Activated T-cell treated with anti-CD3 and anti-CD28 coated beads, Interleukin-2, amount 50 U/mL, for 72 hours (primary cell): ENCODE measurements at places on chromosomes 4 and X. TPM values are rescaled to one million over a fixed set of nuclear protein-coding genes. Genes with fewer than 3 reads are reported as not detected.

DNA sequence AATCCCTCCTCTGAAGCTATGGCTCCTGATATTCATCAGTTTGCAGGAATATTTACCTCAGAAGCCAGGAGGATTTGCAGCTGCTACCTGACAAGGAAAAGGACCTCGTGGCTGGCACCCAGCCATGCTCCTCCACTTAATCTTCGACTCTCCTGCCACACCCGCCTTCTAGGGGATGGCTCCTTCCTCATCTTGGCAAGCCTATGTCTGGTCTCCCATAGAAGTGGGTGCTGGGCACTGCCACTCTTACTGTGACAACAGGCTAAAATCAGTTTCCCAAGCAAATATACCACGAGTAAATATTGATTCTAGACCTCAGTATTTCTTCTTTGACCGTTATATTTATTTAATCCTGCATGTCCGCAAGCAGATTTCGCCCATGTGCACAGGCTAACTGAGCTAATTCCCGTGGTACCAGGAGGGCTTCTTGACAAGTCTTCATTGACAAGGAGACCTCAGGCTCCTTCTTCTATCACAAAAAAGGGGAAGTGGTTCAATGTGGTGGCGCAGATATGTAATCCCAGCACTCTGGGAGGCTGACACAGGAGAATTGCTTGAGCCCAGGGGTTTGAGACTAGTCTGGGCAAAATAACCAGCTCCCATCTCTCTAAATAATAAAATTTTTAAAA lies 52.6 kb upstream of the DCTD start:
- DNase-seq: no peak

NPFFR2 gene
- not detected for total RNA-seq

CTBP1 gene
- 190 TPM for total RNA-seq

HMGB3 gene
- 22.8 TPM for total RNA-seq

DNA sequence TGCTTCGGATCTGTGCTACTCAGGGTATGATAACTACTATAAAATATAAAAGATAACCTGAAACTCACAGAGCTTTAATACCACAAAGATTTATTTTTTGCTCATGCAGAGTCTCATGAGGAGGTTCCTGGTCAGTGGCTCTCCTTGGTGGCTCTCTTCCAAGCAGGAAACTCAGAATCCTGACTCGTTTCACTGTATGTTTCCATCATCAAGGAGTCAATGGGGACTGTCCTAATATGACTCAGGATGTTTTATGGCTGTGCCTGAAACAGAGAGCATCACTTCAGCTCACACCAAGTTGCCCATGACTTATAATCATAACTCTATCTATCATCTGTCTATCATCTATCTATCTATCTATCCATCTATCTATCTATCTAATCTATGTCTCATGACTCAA lies 620.8 kb upstream of the NR3C2 start:
- no peak for DNase-seq

RTL9 gene
- 0.07 TPM for total RNA-seq

DNA sequence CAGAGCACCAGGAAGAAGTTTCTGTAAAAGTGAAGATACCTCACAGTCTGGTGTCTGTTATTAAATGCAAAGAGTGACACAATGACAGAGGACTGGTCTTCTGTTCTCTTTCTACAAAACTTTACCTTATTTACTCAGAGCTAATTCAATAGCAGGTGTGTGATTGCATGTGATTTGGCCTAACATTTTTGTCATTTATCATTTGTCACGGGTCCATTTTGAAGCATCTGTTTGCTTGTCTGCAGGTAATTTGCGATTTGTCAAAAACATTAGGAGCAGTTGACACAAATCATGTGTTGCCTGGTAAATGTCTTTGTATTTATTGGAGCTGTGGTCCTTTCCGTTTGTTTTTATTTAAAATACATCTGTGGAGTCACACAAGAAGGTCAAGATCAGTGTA lies 1232.4 kb downstream of the STIM2 start:
- DNase-seq: no peak

PCDH10 gene
- not detected for total RNA-seq

DNA sequence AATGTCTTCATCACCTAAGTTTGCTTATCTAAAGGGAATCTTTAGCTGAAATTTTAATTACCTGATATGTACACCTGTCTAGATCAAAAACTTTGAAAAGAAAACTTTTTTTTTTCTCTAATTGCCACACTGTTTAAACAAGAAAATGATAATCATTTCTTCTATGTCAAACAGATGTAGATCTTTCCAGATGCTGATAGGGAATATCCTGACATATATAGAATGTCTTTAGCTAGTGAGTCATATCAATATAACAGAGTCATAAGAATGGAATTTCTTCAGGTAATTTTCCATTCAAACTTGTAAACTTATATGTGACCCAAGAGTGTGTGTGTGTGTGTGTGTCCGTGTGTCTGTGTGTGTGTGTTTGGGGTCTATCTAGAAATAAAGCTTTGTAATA lies 271.9 kb downstream of the GPM6A start:
- no peak for DNase-seq

GRCh38 chr4:112889199-112889598 lies 160.3 kb upstream of the ANK2 start:
- DNase-seq: no peak

- DNase-seq: peak; percentile 56
Measured at GRCh38 chr4:83109480-83110222, 4.9 kb downstream of the PLAC8 start.

GRCh38 chr4:78179196-78179595 lies 122.1 kb downstream of the FRAS1 start:
- no peak for DNase-seq

- no peak for DNase-seq
Measured at GRCh38 chr4:89347363-89348025, 39.9 kb upstream of the GPRIN3 start.

- no peak for DNase-seq
Measured at GRCh38 chrX:108704839-108705238, 31.5 kb downstream of the IRS4 start.

TAF1 gene
- 51.5 TPM for total RNA-seq

- DNase-seq: no peak
Measured at GRCh38 chrX:40127052-40127451, 29.3 kb upstream of the BCOR start.

RNF150 gene
- total RNA-seq: 0.10 TPM

- no peak for DNase-seq
Measured at GRCh38 chr4:17528551-17529165, 13.7 kb downstream of the CLRN2 start.

SMR3B gene
- not detected for total RNA-seq

SHROOM3 gene
- 0.09 TPM for total RNA-seq

GRCh38 chrX:149274516-149275105 lies 230.5 kb downstream of the IDS start:
- DNase-seq: no peak

DNA sequence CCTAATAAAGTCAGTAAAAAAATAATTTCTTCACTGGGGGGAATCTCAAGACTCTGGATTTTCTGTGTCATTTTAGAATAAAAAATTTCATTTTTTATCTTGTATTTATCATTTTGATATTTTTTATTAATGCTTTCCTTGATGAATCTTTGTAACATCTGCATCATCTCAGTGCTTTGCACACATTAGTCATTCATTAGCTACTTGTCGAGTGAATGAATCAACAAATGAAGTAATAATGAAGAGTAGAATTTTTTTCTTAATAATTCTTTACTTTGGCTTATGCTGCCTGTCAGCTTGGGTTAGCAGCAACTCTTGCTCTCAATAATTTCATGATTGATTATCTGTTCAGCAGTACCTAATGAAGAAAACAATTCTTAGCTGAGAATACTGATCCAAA lies 530.8 kb downstream of the GRXCR1 start:
- no peak for DNase-seq

MAGEA12 gene
- not detected for total RNA-seq

DNA sequence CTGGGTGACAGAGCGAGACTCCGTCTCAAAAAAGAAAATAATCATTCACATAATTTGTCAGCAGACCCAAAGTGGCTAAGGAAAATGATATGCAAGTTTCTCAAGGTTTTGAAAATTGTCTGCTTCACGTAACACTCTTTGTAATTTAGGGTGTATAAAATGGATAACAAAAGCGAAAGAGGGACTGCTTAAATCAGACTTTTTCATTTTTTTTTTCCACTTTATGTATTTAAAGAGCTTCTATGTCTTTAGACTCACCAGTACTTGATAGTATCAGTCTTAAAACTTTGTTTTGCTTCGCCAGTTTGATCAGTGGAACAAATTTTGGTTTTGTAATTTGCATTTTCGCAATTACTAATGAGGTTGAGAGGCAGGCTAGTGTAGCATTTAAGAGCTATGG lies 34.6 kb downstream of the USP9X start:
- DNase-seq: no peak

BCAP31 gene
- 91.5 TPM for total RNA-seq

DNA sequence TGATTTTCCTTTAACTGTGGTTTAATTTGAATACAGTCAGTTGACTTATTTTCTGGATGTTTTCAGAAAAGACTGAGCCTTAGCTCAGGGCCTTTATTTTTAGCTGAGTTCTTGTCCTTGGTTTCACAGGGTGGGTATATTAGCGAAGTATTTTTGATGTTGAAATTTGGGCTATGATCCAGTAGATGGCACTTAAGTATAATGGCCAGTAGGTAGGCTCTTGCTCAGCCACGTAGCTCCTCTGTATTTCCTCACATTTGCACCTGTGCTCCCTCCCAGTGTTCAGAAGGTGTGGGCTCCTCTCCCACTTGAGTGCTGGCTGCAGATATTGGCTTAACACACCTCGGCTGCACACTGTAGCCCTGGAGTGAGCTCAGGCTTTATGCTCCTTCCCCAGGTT lies 549.9 kb upstream of the AMOT start:
- DNase-seq: no peak

DNA sequence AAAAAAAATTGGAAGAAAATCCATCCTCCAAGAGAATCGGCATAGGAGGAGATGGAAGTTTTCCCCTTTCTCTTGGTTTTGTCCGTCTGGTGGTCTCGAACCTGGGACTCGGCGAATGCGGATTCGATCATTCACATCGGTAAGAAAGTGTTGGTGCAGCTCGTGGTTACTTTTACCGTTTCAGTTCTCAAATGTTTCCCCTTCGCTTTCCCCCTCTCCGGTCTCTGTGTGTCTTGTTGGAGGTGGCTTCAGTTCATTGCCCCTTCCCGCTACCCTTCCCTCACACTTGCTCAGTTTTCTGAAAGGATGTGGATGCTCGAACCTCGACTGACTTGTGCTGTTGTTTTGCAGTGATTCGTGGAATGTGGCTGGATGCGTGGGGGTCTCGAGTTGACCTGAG lies 840 bp downstream of the GRID2 start:
- no peak for DNase-seq

TMPRSS11E gene
- total RNA-seq: not detected

SAP30 gene
- total RNA-seq: 18.1 TPM

GRCh38 chr4:128449251-128449650 lies 161.6 kb upstream of the PGRMC2 start:
- DNase-seq: no peak

GRCh38 chr4:37471093-37471492 lies 215.1 kb downstream of the RELL1 start:
- no peak for DNase-seq

SPOCK3 gene
- total RNA-seq: not detected

DNA sequence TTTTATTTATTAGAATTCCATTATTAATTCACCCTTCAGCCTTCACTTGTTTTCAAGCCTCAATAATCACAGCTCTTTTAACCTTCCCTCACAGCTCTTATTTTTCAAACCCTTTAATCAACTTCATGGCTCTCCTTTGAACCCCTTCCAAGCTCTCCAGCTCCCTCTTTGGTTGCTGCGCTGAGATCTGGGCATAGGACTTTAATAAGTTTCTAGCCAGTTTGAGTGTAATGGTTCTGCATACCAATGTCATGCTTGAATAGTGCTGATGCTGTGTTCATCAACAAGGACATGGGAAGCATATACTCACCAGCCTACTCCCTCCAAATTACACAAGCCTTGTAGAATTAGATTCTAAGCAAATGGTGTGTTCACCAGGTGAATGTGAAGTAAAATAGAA lies 3.5 kb upstream of the RNF212 start:
- DNase-seq: no peak

AKAP14 gene
- not detected for total RNA-seq

- no peak for DNase-seq
Measured at GRCh38 chr4:87521757-87522374, 7.3 kb downstream of the SPARCL1 start.

SLC10A6 gene
- total RNA-seq: 0.26 TPM

GRCh38 chr4:8407756-8408155 lies 32.8 kb downstream of the ACOX3 start:
- DNase-seq: no peak

FHDC1 gene
- total RNA-seq: 0.10 TPM

GRCh38 chr4:11914406-11914805 lies 485.7 kb upstream of the HS3ST1 start:
- DNase-seq: no peak

BTC gene
- not detected for total RNA-seq

- peak; percentile 70 for DNase-seq
Measured at GRCh38 chr4:7719354-7720174, 220.1 kb downstream of the AFAP1 start.

GRCh38 chr4:109229028-109229427 lies 73.4 kb downstream of the COL25A1 start:
- no peak for DNase-seq

GRCh38 chr4:24686866-24687692 lies 102.7 kb upstream of the DHX15 start:
- peak; percentile 35 for DNase-seq

F11 gene
- total RNA-seq: not detected

DNA sequence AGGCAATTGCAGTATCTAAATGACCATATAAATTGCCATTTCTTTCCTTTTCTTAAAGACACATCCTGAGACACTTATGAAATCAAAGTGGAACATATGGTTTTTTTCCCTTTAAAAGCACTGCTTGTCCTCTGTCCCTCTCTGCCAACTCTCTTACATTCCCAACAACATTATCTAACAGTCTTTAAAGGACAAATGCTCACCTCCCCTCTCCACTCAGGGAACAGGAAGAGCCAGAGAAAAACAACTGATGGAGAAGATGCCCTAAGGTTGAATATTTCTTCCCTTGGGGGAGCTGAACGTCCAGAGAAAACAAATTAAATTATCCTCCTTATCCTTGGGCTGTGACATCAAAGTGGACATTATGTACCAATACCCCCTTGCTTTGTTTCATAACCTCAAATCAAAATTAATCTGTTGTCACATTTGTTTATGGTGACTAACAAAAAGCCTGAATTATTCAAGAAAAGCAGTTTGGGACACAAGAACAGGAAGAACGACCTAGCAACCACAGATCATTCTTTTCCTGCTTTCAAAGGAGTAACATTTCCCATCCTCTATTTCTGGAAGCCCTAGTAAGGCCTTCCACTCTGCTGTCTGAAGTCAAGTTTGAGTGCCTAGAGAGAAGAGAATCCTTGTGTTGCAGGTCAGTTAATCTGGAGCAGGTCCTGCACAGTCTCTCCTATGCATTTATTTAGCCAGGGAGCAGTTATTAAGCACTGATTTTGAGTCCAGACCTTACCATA lies 52.6 kb upstream of the PAGE1 start:
- no peak for DNase-seq

DNA sequence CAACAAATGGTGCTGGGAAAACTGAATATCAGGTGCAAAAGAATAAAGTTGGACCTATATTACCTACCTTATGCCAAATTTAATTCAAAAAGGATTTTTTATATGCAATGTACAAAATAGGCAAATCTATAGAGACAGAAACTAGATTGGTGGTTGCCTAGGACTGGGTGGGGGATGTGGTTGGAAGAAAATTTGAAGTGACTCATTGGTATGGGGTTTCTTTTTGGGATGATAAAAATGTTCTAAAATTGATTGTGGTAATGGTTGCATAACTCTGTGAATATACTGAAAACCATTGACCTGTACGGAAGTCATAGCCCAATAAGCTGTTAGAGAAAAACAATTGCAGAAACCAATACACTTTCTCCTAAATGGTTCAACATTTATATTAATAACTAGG lies 72.1 kb downstream of the COL4A5 start:
- no peak for DNase-seq
